Left renal pelvis (tissue), 4 donors: ENCODE measurements at places on chromosomes 2 and 18. TPM values are rescaled to one million over a fixed set of nuclear protein-coding genes. Genes with fewer than 3 reads are reported as not detected.

DNA sequence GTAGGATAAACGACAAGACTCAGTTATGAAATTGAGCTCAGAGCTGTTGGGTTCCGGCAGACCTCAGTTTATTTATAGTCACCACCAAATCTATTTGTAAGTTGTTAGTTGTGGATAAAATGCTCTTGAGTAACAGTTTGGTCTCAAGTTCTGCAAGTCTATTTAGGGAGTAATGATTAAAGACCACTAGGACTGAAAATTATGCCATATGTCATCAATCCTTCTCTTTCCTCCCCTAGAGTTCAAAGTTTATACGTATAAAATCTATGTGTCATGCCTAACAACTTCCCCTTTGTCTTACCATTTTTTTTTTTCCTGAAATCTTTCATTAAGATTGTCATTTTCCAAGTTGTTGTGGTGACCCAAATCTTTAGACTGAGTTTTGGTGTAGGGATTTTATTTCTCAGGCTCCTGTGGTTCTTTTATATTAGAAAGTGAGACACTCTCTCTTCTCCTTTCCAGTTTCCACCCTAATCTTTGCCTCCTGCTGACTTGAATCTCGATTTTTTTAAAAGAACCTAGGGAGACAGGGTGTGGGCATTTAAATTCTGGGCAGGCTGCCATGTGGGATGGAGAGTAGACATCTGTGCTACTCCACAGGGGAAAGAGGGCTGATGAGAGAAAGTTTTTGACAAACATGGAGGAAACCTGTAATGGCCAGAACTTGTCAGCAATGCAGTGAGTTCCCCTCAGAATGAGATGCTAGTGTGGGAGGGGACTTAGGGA, 51.0 kb downstream of the LAMA3 start:
- no peak for DNase-seq

DNA sequence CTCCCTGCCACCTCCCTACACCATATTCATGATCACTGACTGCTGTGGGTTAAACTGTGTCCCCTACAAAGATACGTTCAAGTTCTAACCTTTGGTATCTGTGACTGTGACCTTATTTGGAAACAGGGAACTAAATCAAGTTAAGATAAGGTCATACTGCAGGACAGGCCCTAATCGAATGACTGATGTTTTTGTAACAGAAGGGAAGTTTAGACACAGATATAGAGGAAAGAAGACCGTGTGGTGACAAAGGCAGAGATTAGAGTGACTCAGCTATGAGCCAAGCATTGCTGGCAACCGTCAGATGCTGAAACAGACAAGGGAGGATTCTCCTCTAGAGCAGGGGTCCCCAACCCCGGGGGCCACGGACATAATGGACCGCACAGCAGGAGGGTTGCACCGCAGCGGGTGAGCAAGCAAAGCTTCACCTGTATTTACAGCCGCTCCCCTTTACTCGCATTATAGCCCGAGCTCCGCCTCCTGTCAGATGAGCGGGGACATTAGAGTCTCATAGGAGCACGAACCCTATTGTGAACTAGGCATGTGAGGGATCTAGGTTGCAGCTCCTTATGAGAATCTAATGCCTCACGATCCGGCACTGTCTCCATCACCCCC, 28.9 kb upstream of the RNF152 start:
- no peak for DNase-seq

Gene INHBB
- polyA plus RNA-seq = 1.1 TPM

Gene PAIP2B
- 20.5 TPM for polyA plus RNA-seq

GRCh38 chr2:54496920-54497319, 40.8 kb downstream of the SPTBN1 start:
- DNase-seq = no peak

- DNase-seq = no peak
Measured at GRCh38 chr2:33099989-33100388, 153.2 kb downstream of the LTBP1 start.
